ENCODE measurements at places on chromosomes 2 and 18.

DNA sequence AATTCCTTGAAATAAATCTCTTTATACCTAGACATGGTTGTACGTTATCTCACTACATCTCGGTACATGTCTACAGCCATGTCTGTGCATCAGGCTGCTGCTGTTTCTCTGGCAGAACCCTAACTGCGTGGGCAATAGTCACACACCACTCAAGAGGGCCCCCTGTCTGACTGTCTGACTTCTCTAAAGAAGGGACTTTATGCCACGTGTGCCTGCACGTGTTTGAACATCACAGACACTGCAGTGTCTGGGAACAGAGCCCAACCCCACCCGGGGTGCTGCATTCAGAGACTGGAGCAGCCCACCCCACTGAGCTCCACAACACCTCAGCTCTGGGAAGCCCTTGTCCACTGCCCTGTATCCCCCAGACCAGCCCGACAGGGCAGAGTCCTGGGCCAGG lies 55.0 kb downstream of the KIF1A start:
- DNase-seq, result no peak

- no peak for DNase-seq
These were observed 114.1 kb downstream of the ICOS start for GRCh38 chr2:204050681-204051080.

GRCh38 chr18:31591113-31591512 lies 564 bp upstream of the TTR start:
- DNase-seq, result no peak

- no peak for DNase-seq
These were observed 82.8 kb upstream of the REV1 start for GRCh38 chr2:99572373-99573164.

- no peak for DNase-seq
These were observed 60.0 kb upstream of the ASAP2 start for GRCh38 chr2:9146646-9147045.

- DNase-seq, result no peak
These were observed 20.8 kb upstream of the MGAT5 start for GRCh38 chr2:134232868-134233727.

DNA sequence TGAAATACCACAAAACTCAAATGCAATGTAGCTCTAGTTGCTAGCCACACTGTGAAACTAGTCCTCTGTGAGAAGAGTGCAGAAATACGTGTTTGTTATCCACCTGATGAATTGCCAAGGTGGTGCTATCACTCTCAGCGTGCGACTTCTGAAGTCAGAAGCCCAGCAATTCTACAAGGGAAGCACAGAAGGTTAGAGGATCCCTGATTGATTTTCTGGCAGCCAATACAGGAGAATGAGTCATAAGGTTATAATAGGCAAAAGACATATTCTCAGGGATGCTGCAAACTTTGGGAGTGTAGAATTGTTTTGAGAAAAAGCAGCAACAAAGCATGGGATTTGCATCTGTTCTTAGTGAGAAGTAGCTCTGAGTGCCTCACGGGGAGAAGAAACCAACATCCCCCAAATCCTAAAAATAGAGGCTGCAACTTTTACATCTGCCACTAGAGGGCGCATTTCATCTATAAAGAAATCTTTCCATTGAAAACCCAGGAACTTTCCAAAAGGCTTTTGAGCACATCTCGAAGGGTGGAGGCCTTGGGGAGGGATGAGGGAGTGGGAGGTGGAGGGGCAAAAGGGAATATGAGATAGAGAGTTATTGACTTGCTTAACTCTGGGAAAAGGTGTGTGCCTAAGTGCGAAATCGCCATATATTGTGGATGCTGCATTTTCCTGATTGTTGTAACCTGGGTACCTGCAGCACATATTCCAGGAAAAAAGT lies 78.0 kb downstream of the TMEM182 start:
- peak; percentile 62 for DNase-seq

- no peak for DNase-seq
These were observed 178.0 kb downstream of the RND3 start for GRCh38 chr2:150309311-150310080.

DNA sequence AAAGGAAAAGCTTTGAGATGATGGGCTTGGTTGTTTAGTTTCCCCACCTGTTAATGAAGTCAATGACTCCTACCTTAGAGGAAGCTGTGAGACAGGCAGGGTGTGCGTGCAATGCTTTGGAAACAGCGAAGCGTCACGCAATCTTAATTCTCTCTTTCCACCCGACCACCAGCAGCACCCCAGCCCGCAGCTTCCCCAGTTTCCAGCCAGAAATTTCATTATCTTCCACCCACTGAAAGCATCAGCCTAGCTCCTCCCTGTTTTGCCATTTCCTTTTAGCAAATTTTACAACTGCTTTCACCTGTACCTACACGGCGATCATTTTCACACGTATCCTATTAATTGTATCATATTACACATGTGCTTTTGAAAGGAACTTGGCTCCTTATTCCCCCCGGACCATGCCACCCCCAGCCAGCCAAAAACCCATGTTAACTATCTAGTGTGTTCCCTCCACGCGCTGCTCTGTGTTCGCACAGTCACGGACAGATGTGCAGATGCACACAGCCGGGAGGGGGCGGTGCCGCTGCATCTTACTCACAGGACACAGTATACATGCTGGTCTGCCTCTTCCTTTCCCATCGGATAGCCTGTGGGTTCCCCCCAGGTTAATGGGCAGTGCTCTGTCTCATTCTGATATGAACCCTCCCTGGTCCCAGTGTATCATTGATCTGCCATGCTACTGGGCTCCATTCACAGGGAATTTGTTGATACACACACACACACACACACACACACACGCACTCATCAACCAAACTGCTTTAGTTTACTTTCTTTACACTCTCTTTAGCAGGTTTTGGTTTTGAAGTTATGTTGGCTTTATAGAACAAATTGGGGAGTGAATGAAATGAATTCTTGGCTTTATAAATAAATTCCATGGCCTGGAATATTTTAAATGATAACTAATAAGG lies 22.4 kb downstream of the CYP27C1 start:
- DNase-seq, result peak; percentile 74

DNA sequence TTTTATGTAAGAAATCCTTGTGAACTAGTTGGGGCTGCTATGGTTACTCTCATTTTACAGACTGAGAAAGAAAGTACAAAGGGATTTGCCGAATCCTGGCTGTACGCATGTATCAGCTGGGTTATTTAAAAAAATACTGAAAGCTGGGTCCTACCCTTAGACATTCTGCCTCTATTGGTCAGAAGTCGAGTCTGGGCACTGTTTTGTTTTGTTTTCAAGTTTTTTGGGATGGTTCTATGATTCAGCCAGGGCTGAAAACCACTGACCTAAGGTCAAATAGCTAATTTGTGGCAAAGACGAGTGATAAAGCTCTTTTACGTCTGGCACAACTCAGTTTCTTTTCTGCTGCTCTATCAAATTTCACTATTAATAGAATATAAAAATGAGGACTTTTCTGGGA lies 5.9 kb upstream of the SLC8A1 start:
- no peak for DNase-seq

DNA sequence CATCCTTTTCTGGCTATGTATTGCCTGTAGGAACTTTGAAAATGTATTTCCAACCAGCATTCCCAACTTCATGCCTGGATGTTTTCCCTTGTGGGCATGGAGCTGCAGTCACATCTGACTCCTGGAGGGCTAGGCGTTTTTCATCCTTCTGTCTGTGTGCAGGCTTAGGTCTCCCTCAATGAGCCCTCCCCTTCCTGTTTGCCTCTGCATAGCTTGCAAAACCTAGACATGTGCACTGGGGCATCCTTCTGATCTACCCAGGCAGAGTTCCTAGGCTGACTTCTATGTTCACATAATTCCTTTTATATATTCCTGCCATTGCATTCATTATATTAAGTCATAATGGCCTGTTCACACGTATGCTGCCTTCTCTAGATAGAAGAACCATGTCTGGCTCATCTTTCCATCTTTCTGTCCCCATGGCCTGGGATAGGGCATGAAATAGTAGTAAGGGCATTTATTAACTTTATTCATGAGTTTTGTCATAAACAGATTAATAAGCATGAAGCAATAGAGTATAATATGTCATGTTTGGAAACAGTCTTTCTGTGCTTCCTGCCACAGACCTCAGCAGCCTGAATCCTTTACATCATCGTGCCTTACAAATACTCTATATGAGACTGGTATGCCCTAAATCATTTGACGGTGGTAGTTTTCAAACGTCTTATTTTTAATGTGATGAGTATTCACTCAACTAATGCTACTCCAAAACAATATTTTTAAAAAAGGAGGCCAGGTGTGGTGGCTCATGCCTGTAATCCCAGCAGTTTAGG lies 195.6 kb downstream of the TGIF1 start:
- DNase-seq, result no peak

- DNase-seq, result no peak
These were observed 53.9 kb upstream of the STPG4 start for GRCh38 chr2:47208852-47209606.

DNA sequence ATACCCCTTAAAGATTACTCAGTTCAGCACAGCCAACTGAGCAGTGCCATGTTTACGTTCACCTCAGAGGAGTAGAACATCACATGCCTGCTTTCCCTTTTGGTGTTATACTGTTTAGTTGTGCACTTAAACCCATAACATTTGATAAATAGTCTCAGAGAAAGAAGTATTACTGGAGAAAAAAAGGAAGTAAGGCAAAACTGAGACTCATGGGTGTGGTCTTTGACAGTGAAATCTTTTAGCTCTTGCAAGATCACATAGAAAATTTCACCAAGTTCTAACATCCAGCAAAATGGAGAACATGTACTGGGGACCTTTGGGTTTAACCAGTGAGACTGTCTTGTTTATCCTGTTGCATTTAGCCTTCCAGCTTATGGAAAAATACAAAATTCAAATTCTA lies 5.6 kb downstream of the TANK start:
- no peak for DNase-seq

GRCh38 chr2:56918790-56919189 lies 735.0 kb downstream of the CCDC85A start:
- DNase-seq, result no peak

- no peak for DNase-seq
These were observed 254.3 kb downstream of the RBM43 start for GRCh38 chr2:151007365-151007764.

- DNase-seq, result no peak
These were observed 6.4 kb downstream of the MYT1L start for GRCh38 chr2:2324565-2325101.

GRCh38 chr2:67272195-67272594 lies 124.9 kb upstream of the ETAA1 start:
- DNase-seq, result no peak

GRCh38 chr2:148853458-148853857 lies 21.6 kb upstream of the KIF5C start:
- DNase-seq, result no peak

GRCh38 chr2:234680688-234681619 lies 184.1 kb upstream of the ARL4C start:
- DNase-seq, result no peak

GRCh38 chr2:108611021-108611420 lies 76.8 kb downstream of the LIMS1 start:
- DNase-seq, result no peak

GRCh38 chr2:165876712-165877111 lies 76.9 kb downstream of the TTC21B start:
- DNase-seq, result peak; percentile 17

GRCh38 chr2:143071185-143071876 lies 57.9 kb upstream of the ARHGAP15 start:
- DNase-seq, result no peak

DNA sequence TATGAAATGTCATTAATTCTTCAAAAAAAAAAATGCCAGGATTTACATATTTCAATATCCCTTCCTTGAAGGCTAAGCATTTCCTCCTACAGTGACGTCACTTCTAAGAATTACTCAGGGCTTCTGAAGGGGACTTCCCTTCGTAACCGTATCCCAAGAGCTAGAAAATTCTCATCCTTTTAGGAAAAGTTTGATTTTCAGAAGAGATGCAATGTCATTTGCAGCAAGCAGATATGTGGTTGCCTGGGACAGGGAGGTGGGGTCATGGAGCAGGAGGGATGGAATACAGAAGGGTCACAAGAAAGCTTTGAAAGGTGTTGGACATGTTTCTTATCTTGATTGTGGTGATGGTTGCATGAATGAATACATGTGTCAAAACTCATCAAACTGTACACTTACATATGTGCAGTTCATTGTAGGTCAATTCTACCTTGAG lies 97.0 kb upstream of the ATL2 start:
- peak; percentile 7 for DNase-seq

DNA sequence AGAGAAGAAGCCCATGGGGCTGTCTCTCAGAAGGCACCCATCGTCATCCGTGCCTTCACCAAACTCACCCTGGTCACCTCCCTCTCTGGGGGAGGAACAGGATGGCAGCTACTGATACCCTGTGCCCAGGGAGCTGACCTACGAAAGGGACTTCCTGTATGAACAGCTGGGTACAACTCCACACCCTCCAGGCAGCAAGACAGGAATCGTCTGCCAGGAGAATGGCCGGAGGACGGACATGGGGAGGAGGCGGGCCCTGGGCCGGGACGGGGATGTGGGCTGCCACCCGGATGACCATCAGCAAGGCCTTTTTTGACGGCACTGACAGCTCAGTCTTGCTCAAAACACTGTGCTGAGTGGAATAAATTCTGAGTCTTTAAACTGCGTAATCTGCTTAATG lies 243.6 kb downstream of the HDAC4 start:
- DNase-seq, result peak; percentile 26

- DNase-seq, result no peak
These were observed 109.0 kb upstream of the ALKAL2 start for GRCh38 chr2:396903-397302.

- DNase-seq, result no peak
These were observed 1.9 kb upstream of the CYP27A1 start for GRCh38 chr2:218780046-218780445.

DNA sequence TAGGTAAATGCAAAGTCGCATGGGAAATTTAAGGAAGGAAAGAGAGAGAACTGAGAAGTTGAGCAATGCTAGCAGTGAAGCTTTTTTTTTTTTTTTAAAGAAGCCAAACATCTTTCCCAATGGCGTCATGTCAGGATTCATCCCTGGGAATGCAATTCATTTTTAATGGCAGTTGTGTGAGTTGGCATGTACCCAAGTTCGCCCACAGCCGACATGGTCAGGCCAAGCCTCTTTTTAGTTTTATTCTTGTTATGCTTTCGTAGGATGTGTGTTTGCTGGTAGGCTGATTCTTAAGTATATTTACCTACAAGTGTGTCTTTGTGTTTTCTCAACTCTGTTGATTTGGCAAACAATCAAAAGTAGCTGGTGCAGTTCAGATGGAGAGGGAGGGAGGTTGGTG lies 127.6 kb upstream of the ITGA6 start:
- DNase-seq, result peak; percentile 67

DNA sequence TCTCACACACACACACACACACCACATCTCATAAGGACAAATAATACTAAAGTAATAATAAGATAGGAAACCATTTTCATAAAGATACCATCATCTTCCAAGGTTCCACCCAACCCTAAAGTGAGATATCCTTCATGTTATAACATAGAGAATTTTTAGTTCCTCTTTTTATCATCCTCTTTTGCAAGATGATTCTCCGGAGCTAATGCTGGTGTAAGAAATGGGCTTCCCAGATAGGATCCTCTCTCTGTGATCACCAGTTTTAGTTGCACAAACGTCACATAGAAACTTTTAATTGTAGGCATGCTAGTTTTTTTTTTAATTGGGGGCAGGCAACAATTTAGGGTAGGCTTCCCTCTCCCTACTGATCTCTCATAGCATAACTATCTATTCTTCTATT lies 49.6 kb downstream of the ARHGAP25 start:
- no peak for DNase-seq

All from dermis blood vessel endothelial cell (primary cell).